ENCODE measurements at places on chromosomes 11 and 22.

GRCh38 chr22:28918550-28919271, 35.3 kb downstream of the ZNRF3 start:
- no peak for DNase-seq

DNA sequence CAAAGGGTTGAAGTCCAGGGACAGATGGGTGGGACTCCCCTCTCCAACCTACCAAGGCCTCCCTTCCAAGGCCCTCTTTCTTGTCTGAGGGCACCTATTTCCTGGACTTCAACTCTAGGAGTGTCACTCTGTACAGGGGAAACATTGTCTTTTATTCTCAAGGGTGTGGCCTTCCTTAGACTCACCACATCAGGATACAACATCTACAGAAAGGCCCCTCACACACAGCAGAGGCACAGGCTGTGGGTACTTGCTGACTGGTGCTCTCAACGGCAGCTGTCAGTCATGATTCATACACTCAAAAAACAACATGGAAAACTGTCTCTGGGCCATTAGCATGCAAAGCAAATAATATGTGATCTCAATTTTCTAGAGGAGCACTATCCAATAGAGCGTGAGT, 78.0 kb downstream of the RCN1 start:
- no peak for DNase-seq

GRCh38 chr22:17412232-17412631, 43.0 kb downstream of the CECR2 start:
- no peak for DNase-seq

GRCh38 chr22:17580441-17581031, 17.2 kb downstream of the SLC25A18 start:
- no peak for DNase-seq

DNA sequence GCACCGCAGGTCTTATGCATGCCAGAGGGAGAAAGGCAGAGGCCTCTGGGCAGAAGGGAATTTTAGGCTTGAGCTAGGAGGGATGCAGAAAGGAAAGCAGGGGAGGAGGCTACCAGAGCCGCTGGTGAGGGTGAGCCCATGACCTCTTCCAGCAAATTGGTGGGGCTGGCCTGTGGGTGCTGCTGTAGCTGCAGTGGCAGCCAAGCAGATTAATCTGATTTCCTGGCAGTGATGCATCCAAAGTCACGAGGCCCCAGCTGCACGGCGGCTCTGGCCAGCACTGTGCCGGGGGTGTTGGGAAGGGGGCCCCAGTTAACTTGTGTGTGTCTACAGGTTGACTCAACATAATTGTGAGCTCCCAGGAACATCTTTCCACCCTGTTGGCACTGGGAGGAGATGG, 41.4 kb upstream of the B3GAT1 start:
- DNase-seq, result no peak

- no peak for DNase-seq
Observed at GRCh38 chr11:95253141-95253540, 22.1 kb upstream of the SESN3 start.

- DNase-seq, result no peak
Observed at GRCh38 chr11:117315285-117316196, 515 bp downstream of the BACE1 start.

GRCh38 chr11:45722144-45722543, 56.7 kb upstream of the CHST1 start:
- no peak for DNase-seq

DNA sequence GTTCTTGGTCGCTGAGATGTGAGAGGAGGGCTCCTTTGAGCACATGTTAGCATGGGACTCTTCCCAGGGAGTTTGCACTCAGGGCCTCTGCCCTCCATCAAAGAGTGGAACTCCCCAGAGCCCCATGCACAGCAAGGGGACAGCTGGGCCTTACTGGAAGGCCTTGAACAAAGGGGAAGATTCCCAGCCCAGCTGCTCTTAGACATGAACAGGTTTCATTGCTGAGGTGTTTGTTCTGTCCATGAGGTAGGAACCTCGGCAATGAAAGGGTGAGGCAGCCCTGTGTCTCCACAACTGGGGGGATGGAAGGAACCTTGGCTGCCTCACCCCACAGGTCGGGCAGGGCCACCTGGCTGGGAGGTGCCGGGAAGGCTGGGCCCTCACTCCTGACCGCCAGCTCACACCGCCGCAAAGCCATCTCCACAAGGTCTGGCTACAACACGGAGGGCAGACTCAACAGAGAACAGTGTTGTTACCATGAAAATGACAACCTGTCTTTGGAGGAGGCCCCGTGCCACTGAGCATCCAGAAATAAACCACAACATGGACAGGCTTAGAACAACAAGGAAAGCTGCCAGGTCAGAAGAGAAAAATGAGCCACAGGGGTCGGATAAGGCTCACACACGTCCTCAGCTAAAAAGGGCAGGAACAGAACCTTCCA, 3.2 kb downstream of the DERL3 start:
- DNase-seq, result no peak

DNA sequence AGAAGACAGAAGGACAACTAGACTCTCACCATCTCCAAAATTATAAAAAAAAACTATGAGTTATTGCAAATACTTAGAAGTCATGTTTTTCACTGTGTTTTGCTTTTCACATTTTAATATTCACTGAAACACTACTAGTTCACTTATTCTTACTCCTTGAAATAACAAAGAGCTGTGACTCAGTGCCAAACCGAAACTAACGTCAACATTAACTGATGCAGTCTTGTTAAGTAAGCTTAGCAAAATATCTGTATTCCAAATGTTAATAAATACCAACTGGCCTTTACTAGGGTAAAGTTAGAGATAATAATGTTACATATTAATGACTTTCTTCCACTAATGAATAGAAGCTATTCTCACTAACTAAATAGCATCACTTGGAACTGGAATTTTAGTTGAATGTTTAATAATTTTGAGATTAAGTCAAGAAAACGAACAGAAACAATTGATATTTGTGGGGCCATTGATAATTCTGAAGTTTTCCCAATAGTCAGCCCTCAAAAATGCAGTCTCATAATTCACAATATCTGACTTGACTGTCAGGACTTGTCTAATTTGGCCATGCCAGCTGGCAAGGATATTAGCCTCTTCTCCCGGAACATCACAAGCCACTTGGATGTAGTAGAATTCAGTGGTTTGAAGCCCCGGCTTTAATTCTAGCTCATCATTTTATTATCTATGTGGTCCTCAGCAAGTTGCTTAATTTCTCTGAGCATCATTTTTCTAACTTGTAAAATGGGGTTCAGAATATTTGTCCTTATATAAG, 230.1 kb upstream of the DDI1 start:
- no peak for DNase-seq

- DNase-seq, result no peak
Observed at GRCh38 chr11:83063073-83063754, 8.5 kb downstream of the RAB30 start.

- no peak for DNase-seq
Observed at GRCh38 chr22:37747080-37747714, 50.3 kb downstream of the TRIOBP start.

DNA sequence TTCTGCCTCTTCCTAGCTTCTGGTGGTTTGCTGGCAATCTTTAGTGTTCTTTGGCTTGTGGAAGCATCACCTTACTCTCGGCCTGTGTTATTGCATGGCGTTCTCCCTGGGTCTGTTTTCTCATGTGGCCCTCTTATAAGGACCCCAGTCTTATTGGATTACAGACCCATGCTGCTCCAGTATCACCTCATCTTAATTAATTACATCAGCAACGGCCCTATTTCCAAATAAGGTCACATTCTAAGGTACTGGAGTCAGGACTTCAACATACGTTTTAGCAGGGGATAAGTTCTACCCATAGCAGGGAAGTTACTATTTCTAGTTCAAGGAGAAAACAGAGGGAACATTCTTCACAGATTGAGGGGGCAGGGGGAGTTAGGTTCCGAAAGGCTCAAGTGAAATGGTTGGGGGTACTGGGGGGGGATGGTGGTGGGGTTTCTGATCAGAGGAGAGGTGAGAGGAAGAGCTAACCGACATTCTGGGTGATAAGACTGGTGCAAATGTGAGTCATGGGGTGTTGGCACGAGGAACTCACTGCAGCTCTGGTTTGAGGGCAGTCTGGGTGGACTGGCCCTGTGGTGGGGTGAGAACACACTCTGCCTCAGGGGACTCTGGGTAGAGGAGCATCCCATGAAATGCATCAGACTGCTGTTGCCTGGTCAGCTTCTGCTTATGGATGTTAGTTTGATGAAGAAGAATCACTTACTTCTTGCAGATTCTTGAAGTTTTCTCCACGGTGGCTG, 51.5 kb upstream of the ZBED5 start:
- no peak for DNase-seq

GRCh38 chr11:120577041-120577440, 65.5 kb downstream of the GRIK4 start:
- DNase-seq, result no peak

DNA sequence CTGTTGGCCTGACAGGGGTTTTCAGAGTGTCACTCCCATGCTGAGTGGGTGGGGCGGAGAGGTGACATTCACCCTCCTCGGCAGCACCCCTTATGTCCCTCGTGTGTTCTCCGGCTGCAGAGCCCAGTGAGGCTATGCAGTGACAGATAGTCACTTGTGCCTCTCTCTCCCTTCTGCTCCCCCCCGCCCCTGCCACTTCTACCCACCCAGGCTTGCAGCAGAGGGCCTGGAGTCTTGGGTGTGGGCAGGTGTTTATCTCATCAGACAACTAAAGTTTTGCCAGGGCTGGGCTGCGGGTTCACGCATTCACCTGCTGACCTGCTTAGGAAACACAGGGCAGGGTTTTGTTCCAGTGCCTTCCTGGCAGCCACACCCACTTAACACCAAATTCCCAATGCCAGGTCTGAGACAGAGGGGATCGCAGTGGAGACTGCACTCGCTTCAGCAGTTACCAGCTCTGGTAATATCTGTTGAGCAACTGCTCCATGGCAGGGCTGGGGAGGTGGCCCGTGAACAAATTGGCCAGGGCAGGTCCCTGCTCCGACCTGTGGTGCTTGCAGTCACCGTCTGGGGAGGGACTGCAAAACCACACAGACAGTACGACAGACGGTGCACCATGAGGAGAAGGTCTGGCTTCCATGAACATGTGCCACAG, 50.5 kb upstream of the ADA2 start:
- no peak for DNase-seq

DNA sequence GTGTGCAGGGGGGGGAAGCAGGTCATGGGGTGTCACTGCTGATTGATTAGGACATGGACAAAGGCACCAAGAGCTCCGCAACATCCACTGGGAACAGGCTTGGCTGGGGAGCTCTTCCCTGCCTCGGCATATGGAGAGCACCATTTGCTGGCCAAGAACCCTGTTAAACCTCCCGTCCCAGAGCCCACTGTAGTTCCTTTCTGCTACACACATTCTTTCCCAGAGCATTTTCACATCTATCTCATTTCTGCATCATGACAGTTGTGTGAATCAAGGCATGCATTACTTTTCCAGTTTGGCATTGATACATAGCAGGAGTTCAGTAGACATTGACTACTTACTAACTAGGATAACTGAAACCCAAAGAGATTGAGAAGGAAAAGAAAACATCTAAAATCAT, 333.4 kb upstream of the B3GAT1 start:
- DNase-seq, result no peak

DNA sequence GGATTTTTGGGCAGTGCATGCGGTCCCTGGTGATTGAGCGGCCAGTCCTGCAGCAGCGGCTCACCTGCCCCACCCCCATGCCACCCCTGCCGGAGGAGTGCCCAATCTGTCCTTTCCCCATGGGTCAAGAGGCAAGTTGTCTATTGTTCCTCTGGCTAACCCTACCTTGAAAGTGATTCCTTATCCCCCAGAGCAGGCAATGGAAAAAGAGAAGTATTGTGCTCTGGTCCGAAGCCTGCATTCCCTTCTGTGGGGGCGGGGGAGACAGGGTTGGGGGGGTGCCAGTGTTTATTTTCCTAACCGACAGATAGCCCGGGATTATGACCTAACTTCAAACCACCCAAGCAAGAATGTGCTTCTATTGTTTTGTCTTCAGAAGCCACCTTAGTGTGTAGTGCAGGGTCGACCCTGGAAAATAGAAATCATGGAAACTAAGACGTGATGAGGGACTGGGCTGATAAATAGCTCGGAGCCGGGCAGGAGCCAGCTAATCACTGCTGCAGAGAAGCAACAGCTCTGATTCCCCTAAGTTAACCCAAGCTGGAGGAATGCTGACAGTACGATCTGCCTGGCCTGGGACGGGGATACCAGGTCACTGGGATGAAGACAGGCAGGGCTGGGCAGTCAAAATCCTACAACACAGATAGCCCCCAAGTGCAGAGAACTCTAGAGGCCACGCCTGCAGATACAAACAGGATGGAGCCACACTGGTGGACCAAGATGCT, 38.7 kb upstream of the ATXN10 start:
- DNase-seq, result no peak

DNA sequence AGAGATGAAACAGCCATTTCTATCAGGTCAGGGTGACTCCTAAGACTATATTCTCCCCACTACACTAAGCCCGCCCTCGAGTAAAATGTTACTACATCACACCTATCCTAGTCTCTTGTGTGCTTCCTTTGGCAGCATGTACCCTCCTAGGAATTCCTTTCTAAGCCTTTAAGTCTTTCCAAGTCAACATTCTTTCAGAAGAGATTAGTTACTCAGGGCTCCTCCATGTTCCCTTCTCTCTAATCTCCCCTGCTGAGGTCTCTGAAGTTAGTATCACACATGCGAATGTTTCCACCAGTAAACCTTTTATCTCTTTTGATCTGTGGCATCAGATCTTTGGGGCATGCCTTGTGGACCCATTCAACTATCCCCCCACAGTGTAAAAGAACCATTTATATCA, 873.7 kb upstream of the FAT3 start:
- no peak for DNase-seq

- DNase-seq, result no peak
Observed at GRCh38 chr11:13669544-13670488, 1.3 kb downstream of the FAR1 start.

GRCh38 chr11:2741377-2742131, 41.8 kb upstream of the KCNQ1OT1 start:
- DNase-seq, result no peak

DNA sequence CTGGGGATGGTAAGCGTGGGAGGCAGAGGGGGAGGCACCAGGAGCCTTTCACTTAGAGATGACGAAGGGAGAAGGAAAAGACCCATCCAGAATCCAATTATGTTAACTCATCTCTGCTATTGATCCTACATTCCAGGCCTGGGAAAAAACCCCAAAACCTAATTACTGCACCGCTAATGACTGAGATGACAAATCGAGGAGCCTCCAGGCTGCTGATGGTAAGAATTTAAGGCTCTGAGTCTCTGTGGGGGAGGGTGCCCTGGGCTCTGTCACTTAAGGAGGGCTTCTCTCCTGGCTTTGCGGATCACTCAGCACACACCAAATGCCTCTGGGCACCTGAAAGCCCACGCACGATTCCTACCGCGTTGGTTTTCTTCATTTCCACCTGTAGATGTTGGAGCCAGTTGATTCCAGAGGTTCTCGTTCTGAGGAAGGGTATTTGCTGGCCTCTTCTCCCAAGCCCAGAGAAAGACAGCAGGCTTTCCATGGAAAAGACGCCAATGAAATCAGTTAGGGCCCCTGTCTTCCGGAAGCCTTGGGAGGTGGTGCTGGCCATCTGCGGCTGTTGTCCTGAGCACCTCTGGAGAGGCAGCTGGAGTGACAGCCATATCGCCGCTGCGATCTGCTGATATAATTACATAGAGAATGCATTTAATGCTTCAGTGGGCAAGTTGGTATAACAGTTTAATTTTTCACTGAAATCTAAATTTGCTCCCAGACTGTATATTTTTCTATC, 751.2 kb downstream of the BRD1 start:
- DNase-seq, result no peak

GRCh38 chr11:71582309-71582895, at the start of gene KRTAP5-11:
Gene KRTAP5-11 (minus strand): TSS chr11:71582875. CDS start chr11:71582837, 38 bp downstream.
- DNase-seq, result no peak

GRCh38 chr22:44879301-44879680, 126.9 kb downstream of the ARHGAP8 start:
- DNase-seq, result no peak
